ENCODE measurements at places on chromosomes 3 and 15.

GRCh38 chr3:187976365-187976900, 177.5 kb upstream of the LPP start:
- no peak for DNase-seq

DNA sequence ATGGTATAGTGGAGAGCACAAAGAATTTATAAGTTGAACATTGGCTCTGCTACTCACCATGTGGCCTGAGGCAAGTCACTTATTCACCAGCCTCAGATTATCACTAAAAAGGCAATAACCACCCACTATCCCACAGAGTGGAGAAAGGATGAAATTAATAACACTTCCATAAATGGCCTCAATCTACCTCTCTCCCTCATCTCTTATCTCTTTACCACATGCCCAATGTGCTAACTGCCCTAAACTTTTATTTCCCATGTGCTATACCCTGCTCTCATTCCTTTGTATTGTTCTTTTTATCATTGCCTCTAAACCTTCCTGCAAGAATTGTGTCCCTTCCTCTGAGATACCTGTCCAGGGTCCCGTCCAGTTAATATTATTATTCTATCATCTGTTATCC, 26.0 kb downstream of the SLC12A6 start:
- no peak for DNase-seq

- no peak for DNase-seq
Measured at GRCh38 chr15:94004697-94005096, 226.7 kb upstream of the MCTP2 start.

DNA sequence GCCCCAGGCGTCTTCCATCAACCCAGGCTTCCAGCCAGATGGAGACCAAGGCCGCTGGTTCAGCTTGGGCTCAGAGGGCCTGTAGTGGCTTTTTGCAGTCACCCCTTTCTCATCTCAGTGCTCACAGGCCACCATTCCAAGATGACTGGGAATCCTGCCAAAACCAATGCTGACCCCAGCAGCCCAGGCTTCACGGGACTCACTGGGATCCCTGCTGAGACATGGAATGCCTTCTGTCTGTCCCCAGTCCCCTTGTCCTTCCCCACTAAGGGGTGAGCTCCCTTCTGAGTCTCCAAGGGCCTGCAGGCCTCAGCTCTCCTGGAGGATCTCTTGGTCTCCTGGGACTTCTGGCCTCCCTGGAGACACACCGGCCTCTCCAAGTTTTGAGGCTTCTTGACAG, 77.4 kb upstream of the SEC13 start:
- peak; percentile 16 for DNase-seq

- DNase-seq: no peak
Measured at GRCh38 chr3:22245811-22246583, 495.0 kb upstream of the ZNF385D start.

GRCh38 chr3:59809710-59810444, 760.1 kb upstream of the CFAP20DC start:
- peak; percentile 20 for DNase-seq

- DNase-seq: no peak
Measured at GRCh38 chr3:169848741-169849140, 21.0 kb downstream of the LRRC31 start.
